ENCODE measurements at places on chromosomes 1 and 21.

DNA sequence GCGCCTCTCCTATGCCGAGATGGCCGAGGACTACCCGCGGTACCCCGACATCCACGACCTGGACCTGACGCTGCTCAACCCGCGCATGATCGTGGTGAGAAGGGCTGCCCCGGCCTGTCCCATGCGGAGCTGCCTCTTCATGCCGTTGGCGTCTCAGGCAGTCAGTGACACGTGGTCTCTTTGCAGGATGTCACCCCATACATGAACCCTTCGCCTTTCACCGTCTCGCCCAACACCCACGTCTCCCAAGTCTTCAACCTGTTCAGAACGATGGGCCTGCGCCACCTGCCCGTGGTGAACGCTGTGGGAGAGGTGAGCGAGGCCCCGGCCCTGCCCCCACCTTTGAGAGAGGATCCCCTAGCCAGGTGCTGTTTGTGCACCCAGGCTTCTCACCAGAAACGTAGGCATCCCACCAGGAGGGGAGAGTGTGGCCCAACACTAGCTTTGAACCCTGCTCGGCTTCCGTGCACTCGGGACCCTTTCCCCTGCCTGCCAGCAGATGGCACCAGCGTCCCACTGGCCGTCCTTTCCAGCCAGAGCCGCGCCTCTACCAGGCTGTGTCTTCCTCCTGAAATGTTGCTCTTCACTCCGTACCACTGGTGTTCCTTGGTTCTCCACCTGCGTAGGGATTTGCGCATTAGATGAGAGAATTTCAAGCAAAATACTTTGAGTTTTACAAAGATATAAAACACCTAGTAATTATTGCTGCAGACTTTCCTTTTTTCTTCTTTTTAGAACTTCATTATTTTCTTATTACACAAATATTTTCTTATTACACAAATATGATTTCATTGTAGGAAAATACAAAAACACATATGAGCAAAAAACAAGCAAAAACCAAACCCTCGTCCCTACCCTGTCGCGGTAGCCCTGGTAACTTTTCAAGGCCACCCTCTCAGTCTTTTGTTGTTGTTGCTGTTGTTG is 9.0 kb downstream of the NPPA start:
- DNase-seq: peak; percentile 94

DNA sequence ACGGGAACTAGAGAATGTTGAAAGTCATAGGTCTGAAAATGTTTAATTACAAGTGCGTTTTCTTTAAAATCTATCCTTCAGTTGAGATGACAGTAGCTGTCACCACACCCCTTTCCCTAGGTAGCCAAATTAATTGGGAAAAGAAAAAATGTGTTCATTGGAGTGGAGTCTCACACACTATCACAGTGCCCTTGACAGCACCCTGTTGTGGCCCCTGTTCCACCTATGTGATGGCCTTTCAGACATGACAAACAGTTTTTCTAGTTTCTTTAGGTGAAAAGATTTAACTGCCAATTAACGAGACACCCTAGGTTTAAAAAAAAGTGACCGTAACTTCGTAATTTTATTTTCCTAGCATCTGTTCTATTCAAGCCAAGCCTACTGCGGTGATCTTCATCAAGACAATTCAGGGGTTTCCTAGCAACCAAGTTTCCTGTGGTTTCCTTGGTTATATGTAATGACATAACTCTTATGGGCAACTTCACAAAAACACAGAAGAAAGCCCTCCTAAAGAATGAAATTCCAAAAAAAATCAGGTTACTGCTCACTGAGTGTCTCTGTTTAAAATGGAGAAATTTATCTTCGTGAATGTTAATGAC is 298.3 kb downstream of the PDE4B start:
- DNase-seq: no peak

GRCh38 chr1:225321784-225322183 is 106.1 kb downstream of the LBR start:
- no peak for DNase-seq

DNA sequence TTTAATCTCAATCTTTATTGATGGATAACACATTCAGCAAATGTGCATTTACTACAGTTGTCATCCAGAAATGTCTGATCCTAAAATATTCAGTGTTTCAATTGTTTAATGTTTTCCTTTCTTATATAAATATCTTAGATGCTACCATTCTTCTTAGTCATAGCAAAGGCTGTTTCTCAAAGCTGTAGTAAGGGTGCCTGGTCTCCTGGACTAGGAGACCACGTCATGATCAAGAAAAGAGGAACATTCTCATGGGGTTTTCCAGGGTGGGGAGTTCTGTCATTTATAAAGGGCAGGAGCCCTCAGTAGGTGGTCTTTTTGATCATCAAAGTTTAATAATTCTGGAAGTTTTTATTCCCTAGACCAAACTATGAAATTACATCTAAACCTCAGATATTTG is 292.8 kb downstream of the HMCN1 start:
- DNase-seq: no peak

DNA sequence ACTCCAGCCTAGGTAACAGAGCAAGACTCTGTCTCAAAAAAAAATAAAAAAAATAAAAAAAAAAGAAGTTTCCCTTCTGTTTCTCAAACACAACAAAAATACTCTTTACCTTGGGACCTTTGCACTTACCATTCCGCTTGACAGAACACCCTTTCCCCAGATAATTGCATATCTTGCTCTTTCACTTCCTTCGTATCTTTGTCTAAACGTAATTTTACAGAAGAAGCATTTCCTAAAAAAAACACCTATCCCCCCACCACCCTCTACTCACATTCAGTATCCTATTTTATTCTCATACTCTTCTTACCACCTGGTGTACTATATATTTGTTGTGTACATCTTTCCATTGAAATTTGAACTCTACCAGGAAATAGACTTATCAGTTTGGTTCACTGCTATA is 32.7 kb downstream of the ASH1L start:
- DNase-seq: no peak

- no peak for DNase-seq
Observed at GRCh38 chr1:243286409-243287122, 30.7 kb downstream of the SDCCAG8 start.

DNA sequence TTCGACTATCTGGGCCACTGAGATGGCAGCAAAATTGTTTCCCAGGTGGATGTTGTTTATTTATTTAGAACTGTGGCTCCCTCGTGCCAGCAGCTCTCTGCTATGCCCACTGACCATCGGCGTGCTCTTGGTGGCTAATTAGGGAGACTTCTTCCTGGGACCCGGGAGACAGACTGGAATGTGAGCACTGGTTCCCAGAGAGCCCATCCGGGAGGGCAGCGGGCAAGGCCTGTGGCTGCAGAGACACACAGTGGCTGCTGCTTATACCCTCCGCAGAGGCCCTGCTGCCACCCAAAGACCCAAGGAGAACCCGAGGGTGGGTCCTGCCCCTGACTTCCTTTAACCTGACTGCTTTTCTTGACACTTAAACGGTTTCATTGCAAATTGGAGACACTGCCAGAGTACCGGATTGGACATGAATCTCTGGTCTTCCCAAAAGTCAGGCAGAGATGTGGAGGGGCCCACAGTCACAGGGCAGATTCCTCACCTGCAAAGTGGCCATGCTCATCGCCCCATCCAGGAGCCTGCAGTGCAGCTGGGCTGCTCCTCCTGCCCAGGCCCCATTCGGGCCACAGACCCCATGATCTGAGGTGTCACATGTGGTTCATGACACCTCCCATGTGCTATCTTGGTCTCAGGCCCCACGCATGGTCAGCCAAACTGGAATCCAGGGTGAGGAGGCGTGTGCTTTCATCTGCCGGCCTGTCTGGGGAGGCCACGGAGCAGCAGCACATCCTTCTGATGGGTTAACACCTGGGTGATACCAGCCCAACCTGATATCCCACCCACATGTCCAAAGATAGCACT is 5.7 kb upstream of the MATN1 start:
- no peak for DNase-seq

- DNase-seq: no peak
Observed at GRCh38 chr1:30060738-30061137, 662.6 kb downstream of the MATN1 start.

- no peak for DNase-seq
Observed at GRCh38 chr1:119984771-119985170, 84.7 kb downstream of the NOTCH2 start.

DNA sequence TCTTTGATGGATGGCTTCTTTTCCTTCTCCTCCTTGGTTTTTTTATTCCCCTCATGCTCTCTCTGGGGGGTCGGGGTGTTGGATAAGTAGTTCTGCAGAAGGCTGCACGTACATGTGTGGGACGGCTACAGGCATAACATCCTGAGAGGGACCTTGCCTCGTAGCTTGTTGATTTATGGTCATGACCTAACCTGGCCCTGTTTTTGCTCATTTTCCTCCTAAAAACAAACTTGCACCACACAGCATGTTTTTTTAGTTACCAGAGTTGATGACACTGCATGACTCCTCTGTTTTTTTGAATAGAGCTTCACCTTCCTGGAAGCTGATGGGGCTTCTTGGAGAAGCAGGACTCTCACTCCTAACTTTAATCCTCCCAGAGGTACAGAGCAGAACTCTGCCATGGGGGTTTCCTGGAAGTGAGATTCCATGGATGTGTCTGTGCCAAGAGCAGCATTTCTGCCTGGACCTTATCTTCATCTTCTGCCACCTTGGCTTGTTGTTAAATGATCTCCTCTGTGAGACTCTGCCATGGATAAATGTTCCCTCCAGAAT is 114.7 kb downstream of the PAPPA2 start:
- DNase-seq: no peak

- no peak for DNase-seq
Observed at GRCh38 chr21:42580076-42580792, 66.6 kb downstream of the SLC37A1 start.

GRCh38 chr1:17229379-17229778 is 19.5 kb upstream of the PADI3 start:
- DNase-seq: no peak

GRCh38 chr1:8165595-8166360 is 139.7 kb upstream of the ERRFI1 start:
- DNase-seq: peak; percentile 86

DNA sequence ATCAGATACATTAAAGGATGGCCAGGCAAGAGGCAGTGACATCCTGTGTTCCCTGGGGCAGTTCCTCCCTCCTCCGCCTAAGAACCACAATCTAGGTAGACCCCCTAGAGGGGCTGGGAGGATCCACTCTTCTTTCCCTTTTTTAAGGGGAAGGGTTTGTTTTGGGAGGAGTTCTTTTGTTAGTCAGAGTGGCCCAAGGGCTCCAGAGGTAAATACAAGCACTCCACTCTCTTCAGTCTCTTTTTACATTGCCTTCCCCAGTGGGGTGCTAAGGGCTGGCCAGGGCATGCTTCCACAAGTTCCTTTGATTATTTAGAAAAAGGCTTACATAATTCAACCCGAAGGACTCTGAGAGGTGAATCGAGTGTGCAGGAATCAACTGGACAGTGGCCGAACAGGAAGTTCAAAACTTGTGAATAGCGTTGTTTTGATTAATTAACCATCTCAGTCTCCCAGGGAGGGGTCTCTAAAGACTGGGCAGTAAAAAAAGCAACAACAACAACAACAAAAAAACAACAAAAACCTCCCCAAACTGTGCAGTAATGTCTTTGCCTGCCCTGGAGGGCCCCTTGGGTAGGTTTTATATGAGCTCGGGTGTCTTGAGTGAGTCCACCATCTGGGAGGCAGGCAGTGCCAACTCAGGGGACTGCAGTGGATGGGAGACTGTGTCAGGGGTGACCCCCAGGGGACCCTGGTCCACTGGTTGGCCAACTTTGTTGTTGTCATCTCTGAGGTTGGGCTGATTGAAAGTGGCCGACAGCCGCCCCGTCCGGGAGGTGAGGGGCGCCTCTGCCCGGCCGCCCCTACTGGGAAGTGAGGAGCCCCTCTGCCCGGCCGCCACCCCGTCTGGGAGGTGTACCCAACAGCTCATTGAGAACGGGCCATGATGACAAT is 33.2 kb upstream of the ENO1 start:
- peak; percentile 76 for DNase-seq

GRCh38 chr1:243568793-243569192 is 281.2 kb downstream of the AKT3 start:
- DNase-seq: no peak

DNA sequence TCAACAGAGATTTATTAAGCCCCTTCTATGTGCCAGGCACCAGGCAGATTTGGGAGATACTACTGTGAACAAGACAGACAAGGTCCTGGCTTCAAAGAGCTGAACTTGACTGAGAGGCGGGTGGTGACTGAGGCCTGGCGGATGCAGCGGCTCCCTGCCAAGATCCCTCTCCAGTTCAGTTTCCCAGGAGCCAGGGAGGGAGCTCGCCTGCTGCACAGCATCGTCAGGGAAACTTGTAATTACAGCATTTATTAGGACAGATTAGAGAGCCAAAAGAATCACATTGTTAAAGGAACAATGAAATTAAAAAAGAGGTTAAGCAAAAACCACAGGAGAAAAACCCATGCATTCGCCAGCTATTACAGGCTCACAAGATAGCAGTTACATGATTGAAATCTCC is 55.3 kb downstream of the ETS2 start:
- no peak for DNase-seq

- no peak for DNase-seq
Observed at GRCh38 chr1:116538544-116538943, 32.3 kb downstream of the CD58 start.

- DNase-seq: no peak
Observed at GRCh38 chr1:55870106-55870505, 654.9 kb upstream of the USP24 start.

- peak; percentile 82 for DNase-seq
Observed at GRCh38 chr21:31557421-31558188, 101.9 kb upstream of the SOD1 start.

GRCh38 chr21:25997788-25998611 is 172.6 kb downstream of the APP start:
- peak; percentile 74 for DNase-seq

DNA sequence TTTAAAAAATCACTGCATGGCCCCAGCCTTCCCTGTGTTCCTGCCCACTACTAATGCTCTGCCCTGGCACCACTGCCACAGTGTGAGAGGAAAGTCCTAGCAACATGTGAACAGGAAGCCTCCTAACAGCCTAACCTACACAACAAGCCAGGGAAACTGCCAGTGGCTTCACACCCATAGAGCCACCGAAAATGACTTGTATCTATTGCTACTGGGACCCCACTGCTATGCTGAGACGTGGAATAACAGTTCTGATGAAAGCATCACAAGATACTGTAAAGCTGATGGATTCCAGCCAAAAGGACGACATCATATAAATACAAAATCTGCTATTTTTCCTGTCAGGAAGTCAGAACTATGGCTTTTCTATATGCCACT is 74.9 kb downstream of the JAK1 start:
- DNase-seq: no peak

DNA sequence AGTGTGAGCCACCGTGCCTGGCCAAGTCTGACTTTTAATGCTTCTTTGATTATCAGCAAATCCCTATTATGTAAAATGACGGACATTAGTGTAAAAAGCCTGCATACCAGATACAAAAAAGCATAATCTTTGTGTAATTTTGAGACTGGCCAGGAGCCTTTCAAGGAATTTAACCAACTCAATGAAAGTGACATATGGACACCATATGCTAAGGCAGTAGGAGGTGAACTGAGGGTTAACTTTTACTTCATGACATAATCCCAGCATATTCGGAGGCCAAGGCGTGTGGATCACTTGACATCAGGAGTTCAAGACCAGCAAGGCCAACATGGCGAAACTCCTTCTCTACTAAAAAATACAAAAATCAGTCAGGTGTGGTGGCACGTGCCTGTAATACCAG is 94.6 kb downstream of the EIF4G3 start:
- no peak for DNase-seq
